ENCODE measurements at places on chromosomes 5 and 9.

DNA sequence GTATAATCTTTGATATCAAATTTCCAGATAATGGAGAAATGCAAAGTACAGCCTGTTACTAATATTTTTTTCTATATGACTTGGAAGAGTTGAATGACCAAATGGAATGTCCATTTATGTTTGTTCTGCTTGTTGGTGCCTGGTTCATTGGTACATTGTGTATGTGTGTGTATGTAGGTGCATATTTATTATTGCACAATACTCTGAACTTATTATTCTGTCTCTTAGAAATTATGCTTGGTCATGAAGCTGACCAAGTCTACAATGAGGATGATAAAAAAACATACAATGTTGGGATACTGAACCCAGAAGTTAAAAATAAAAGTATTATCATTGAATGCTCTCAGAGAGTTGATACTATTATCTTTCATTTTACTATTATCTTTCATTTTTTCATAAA is 706.3 kb downstream of the KCTD16 start:
- no peak for DNase-seq

DNA sequence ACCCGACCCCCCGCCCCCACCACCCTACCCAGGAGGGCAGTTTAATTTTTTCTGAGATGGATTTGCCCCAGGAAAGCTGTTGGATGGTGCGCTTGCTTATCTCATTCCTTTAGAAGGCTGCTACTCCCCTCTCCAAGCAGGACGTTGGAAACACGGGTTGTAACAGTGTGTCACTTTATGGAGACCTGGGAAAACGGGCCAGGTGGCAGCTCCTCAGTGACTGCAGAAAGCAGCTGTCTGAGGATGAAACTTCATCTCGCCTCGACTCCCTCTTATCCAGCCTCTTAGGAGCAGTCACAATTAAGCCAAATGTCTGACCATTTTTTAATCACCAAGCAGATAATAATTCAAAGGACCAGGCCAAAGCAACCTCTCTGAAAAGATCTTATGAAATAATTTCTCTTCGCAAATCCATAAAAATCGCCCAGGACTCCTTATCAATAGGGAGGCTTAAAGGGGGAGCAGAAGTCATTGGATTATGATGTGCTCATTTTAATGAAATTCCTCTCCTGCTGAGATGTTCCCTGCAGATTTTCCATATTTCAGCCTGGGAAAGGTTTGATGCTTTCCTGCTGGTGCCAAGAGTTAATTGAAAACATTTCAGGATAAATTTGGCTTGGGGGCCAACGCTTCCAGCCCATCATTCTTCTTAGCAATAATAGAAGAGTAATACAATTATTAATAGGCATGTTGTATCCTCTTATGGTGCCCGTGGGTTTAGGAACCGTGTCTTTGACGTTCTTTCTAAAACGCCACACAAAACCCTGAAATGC is 26.0 kb downstream of the GAS1 start:
- DNase-seq, result no peak

- DNase-seq, result no peak
These were observed 162.9 kb upstream of the WWC1 start for GRCh38 chr5:168128557-168128956.

DNA sequence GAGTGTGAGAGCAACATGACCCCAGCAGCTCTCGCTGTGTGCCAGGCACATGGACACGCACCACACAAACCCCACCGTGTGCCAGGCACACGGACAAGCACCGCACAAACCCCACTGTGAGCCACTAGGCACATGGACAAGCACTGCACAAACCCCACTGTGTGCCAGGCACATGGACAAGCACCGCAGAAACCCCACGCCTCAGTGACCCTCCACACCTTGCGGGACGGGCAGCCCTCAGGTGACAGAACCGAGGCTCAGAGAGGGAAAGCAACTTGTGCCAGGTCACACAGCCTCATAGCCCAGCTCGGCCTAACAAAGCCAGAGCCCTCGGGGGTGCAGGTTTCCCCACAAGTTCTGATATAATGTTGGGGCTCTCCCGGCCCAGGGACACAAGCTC is 2.0 kb upstream of the GPSM1 start:
- DNase-seq, result no peak

DNA sequence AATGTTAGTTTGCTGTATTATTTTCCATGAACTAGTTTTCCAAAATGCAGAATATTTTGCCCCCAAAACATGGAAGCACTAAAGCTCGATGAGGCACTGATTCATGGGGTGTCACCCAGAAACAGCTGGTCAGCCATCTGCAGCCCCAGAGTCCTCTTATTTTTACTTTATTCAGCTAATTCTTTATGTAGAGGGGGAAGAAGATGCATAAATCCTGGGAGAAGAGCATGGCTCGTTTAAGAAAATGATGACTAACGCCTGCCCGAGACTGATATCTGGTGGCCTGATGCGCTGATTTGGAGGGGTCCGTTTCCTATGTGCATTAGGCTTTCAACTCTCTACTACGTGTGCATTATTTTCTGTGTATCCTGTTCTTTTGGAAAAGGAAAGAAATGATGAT is 390.3 kb upstream of the MEF2C start:
- no peak for DNase-seq

- DNase-seq, result no peak
These were observed 9.6 kb downstream of the KIF2A start for GRCh38 chr5:62315376-62316175.

DNA sequence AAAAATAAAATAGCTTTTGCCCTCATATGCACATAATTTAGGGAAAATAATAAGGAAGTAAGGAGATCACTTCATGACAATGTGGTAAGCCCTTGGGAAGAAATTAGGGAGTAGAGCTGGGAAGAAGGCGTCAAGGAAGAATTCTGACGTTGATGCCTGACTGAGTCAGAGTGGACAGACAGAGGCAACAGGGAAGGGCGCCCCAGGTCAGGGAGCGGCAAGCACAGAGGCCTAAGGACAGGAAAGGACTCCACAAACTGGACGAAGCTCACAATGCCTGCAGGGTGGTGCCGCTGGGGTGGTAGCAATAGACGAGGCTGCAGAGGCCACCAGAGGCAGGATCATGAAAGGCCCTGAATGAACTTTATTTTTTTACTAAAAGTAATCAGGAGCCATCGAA is 7.6 kb downstream of the DRD1 start:
- no peak for DNase-seq

- DNase-seq, result no peak
These were observed 10.2 kb downstream of the GFRA3 start for GRCh38 chr5:138264183-138264582.

- DNase-seq, result no peak
These were observed 41.1 kb upstream of the PLPP6 start for GRCh38 chr9:4620881-4621555.

- no peak for DNase-seq
These were observed 176.4 kb downstream of the PDZD2 start for GRCh38 chr5:31815376-31815775.

DNA sequence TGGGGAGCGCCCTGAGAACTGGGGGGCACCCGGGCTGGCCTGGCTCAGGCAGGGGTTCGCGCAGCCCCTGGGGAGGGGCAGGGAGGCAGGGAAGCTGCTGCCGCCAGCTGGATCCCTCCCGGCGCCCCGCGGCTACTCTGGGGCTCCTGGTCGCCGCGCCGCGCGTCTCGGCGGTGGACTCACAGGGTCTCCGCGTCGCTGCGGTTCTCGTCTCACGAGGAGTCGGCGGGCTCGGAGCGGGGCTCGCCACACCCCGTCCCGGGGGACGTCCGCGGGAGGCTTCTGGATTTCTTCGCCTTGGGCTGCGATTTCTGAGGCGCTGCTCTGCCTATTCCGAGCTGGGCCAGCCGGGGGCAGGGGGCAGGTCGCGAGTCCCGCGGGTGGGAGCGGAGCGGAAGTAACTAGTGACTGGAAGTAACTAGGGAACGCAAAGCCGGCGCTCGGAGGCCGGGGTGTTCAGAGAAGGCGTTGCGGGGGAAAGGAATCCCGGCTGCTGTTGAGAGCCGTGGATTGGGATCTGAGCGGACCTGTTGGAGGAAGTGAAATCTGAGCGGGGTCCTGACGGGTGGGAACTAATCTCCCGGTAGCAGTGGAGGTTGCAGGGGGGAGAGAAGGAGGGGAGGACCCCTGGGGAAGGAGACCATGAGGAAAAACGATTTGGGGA is 511 bp downstream of the CYSTM1 start:
- DNase-seq, result peak; percentile 78

DNA sequence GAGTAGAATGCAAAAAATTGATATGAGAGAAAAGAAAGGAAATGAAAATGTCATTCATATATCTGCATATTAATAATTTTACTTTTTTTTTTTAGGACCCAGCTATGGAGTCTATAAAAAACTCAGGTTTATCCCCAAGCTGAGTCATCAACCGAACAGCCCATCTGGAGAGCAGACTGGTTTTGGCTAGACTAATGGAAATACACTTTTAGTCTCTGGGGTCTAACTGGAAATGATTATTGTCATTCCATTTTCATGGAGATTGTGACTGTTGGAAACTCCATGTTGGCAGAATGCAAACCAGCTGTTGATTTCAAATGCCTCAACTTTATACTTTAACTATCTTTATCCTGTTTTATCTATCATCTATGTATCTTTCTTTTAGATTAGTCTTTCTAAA is 28.7 kb downstream of the ANXA1 start:
- peak; percentile 46 for DNase-seq

- no peak for DNase-seq
These were observed 19.7 kb downstream of the ACSL6 start for GRCh38 chr5:131991593-131992324.

GRCh38 chr5:124697501-124697900 is 48.9 kb downstream of the ZNF608 start:
- no peak for DNase-seq

GRCh38 chr5:38846379-38847011 is 683 bp downstream of the OSMR start:
- DNase-seq, result no peak

- DNase-seq, result no peak
These were observed 231.9 kb downstream of the NDUFS4 start for GRCh38 chr5:53792338-53792737.

- no peak for DNase-seq
These were observed 46.0 kb upstream of the SRFBP1 start for GRCh38 chr5:121915765-121916164.

DNA sequence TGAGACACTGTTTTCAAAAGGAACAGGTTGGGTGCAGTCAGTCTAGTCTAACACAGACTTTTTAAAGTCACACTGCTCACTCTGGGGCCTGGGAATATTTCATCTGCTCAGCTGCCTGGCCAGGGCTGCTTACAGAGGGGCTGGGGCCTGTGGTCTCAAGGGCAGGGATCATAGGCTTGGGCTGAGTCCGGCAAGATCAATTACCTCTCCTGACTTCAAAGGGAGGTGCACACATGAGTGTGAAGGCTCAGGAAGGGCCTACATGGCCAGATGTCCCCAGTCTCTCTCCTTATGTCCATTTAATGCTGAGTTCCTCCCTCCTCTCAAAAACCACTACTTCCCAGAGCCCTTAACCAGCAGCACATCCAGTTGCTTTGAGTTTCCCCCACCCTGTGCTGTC is 247.2 kb downstream of the HSPA4 start:
- DNase-seq, result no peak

GRCh38 chr5:120640778-120641177 is 176.7 kb downstream of the PRR16 start:
- DNase-seq, result no peak

DNA sequence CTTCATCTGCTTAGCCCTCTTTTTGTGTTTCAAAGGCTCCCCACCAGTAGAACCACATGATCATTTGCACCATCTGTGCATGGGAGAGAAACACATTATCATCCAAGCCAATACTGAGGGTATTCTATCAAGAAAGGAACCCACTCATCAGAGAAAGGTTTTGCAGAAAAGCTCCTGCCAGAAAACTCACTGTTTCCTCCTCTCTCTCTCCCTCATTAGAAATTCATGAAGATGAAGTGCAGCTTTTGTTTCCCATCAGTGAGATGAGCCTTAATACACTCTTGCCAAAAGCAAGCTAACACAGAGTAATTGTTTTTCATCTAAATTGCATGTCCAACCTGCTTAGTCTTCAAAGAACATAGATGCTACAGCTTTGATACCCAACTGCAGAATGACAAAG is 142.4 kb upstream of the GRAMD2B start:
- DNase-seq, result no peak

GRCh38 chr9:6440405-6440804 is 27.4 kb downstream of the UHRF2 start:
- no peak for DNase-seq

Measured in hematopoietic multipotent progenitor cell (in vitro differentiated cells).